ENCODE measurements at places on chromosomes 6 and 20.
A peak's percentile ranks its signal among the peaks of the same experiment; 100 is the strongest.

DNA sequence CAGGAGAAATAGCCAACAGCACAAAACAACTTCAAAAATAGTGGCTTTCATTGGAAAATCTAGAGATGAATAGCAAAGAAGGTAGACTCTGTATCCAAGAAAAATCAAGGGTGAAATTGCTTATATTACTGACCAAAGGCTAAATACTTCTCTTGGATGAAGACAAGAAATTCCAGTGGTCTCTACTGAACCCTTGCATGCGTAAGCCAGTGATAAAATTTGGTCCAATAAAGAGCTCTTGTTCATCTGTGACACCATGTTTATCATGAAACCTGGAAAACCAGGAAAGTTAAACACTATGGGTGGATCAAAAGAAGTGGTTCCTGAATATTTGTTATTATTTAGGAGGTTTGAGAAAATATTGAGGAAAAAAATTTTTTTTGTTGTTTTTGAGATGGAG, 25.6 kb upstream of the SASH1 start:
- DNase-seq, result no peak

GRCh38 chr20:16517946-16518783, 55.1 kb downstream of the KIF16B start:
- peak; percentile 41 for DNase-seq

- DNase-seq, result no peak
These were observed 4.9 kb downstream of the TLDC2 start for GRCh38 chr20:36880741-36881250.

GRCh38 chr6:14353798-14354197, 236.2 kb downstream of the CD83 start:
- DNase-seq, result no peak

DNA sequence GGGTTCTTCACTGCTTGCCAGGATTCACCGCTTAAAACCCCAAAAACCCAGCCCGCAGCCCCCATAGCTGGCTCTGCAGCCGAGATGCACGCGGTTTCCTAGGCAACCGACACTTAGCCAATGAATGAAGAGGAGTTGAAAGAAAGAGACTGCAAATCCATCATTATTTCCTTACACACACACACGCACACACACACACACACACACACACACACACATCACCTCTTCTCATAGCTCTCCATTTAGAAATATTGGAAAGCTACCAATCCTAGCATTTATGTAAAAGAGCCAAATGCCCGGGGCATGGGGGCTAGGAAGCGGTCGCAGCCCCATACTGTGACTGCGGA, 3.4 kb upstream of the TUBB2B start:
- peak; percentile 53 for DNase-seq

DNA sequence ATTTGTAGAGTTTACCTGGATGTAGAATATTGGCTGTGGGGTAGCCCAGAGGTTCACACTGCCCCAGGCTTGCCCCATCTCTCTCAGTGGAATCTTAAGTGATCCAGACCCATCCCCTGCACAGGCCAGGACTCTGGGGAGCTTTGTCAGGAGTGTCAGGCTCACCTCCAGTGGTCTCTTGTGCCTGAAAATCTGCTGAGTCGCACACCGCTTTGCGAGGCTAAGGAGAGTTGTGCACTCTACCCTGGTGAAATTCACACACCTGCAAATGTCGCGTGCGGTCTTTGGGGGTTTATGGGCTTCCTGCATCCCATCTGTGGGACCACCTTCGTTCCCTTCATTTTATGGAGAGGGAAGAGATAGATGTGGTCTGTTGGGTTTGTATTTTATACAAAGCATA, 63.6 kb upstream of the KIF25 start:
- DNase-seq, result no peak

DNA sequence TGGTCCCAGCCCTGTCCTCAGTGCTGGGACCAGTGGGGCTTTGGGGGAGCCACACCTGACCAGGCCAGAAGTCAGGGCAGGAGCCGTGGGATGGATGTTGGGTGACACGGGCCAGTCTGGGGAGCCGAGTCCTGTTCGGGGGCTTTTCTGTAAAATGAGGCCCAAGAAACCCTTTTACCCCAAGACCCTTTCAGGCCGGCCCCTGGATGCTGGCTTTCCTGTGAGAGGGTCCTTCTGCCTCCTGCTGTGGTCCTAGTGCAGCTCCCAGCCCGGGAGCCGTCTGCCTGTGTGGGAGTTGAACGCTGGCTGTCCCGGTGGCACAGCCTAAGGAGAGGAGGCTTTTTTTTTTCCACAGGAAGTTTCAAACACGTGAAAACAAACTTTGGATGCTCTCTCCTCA, 123.2 kb downstream of the TMEM242 start:
- DNase-seq, result no peak

GRCh38 chr20:57927376-57927775, 217.6 kb upstream of the PMEPA1 start:
- no peak for DNase-seq

DNA sequence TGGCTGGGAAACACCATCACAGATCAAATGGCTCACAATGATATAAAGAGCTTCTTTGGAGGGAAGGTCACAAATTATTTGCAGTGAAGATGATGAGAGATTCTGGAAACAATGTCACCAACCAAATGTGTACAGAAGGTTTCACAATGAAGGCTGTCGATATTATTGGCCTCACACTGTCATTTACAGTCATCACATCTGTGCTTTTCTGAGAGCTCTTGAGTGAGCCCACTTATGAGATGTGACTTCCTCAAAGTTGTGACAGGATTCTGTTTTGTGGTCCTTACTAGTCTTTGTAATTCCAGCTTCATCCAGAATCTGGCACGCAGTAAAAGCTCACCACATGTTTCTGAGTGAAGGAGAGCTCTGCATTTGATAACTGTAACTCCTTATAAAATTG, 133.6 kb downstream of the LMBRD1 start:
- DNase-seq, result no peak

DNA sequence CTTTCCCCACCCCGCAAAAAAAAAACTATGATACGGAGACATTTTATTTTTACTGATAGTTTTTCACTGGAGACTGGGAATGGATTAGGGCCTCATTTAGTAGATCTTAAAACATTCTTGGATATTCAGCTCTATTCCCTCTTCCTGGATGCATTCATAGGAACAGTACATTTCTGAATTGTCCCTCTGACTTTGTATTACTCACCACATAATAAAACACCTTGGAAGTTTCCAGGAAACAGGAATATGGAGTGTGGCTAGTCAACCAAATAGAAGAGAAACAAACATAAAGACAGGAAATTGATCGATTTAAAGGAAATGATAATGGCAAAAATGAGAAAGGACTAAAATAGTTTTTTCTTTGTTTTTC, 147.7 kb downstream of the GPX5 start:
- no peak for DNase-seq

DNA sequence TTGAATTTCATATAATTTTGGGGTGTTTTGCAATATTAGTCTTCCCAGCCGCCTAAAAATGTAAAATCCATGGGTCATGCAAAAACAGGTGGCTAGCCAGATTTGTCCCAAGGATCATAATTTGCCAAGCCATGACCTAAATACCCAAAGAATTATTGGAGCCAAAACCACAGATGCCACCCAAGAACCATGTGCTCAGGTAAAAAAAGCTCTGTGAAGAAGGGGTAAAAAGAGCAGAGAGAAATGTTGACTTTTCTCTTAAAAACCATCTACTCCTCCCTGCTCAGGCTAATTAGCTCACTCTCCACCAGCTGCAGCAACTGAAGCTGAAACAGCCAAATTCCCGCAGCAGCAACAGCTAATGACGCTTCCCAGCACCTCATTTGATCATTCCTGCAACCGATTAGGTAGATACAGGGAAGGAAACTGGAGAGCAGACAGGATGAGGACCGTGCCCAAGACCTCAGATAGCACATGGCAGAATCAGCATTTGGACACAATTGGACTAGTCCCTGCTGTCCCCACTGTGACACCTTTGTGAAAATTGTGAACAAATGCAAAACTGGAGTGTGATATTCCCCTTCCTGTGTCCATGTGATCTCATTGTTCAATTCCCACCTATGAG, 107.9 kb upstream of the NXT1 start:
- DNase-seq, result no peak

- no peak for DNase-seq
These were observed 184.2 kb downstream of the KHDC1L start for GRCh38 chr6:73041051-73041450.

DNA sequence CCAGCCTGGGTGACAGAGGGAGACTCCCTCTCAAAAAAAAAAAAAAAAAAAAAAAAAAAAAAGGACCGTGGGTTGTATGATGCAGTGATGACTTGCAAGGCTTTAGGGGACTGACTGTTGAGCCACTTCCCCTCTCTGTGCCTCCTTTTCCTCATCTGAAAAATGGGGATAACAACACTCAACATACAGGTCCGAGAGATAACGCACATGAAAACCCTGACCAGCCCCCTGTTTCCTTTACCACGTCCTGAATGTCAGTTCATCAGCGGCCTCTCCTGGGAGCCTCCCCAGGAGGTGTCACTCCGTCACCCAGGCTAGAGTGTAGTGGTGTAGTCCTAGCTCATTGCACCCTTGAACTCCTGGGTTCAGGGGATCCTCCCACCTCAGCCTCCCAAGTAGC, 3.9 kb downstream of the SLA2 start:
- DNase-seq, result no peak

DNA sequence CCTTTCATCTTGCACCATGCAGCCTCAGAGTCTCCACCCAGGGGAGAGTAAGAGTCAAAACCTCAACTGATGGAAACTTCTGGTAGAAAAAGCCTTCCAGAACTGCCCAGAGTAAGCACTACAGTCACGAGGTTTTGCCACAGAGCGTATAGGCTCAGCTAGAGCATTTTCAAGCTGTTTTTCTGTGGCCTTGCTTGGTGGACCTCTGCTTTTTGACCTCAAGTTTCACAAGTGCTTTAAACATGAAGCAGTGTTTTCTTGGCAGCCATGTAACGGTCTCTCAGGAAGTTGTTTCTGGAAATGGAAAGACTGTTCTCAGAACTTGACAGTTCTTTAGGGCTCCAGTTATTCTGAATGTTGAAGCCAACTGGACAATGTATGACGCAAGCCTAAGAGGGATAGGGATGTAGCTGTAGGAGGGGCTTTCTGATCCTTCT, 146.5 kb downstream of the ZDHHC14 start:
- peak; percentile 54 for DNase-seq

DNA sequence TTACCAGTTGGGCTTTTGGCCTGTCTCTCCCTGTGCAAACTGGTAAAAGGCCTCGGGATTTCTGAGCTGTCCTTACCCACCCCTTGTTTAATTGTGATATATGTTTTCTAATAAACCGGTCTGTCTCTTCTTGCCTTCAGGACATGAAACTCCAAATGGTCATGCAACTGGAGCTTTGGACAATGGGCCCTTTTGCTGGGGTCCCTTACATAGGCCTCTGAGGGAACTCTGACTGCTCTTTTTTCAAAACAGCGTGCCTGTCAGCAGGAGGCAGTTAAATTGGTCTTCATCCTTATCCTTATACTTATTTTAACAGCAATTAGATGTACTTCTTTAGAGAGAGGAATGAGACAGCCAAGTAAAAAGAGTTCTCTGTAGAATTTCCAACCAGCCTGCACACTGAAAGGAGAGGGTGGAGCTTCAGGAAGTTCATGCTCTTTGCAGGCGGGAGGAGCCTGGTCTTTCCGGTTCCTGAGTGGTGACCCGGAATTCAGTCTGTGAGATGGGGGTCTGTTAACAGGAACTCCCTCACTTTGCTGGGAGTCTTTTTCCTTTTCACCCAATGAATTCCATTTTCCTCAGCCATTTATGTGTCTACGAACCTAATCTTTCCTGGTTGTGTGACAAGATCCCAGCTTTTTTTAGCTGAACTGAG, 299.6 kb upstream of the GJE1 start:
- DNase-seq, result no peak
